ENCODE measurements at places on chromosomes 2 and 18.

DNA sequence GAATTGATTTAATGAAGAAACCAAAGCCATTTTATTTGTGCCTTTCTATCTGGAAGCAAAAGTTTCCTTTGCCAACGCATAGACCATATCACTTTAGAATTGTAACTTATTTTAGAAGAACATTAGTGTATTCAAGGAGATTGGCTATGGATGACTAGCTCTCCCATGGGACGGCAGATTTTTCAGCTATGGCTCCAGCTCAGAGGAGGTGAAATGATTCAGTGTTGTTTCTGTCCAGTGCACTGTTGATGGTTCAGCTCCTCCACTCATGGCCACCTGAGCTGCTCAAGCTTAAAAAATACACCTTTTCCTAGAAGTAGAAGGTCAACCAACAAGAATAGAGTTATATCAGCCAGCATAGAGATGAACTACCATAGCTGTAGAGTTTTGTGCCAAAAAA is 1597.5 kb upstream of the PIK3C3 start:
- no peak for DNase-seq

DNA sequence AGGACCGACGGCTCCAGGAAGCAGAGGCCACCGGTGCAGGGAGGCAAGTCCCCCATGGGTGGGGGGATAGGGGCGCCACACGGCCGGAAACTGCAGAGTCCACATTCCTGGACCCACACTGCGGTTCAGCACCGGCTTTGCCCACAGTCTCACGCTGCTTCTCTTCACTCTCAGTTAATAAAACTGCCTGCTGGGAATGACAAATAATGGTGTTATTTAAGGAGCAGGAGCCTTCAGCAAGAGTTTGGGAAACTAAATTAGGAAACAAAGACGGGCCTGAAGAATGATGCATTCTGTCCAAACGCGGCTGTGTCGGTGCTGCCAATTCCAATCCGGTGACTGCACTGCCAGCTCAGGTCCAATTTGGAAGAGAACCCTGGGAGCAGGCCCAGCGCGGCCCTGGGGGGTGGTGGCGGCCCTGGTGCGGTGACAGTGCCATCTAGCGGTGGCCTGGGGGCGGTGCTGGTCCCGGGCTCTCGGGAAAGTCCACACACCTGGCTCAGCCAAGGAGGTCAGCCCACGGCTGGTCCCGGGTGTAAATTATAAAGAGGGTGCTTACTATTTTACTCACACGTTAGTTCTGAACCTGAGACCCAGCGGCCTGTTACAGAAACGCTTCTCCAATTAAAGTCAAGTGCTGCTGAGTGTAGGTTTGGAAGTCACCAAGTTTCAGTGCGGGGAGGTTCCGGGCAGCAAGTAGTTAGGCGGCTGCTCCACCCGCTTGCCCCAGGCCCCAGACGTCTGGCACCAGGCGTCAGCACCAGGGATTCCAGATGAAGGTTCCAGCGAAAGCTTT is 73.1 kb upstream of the PXDN start:
- DNase-seq: peak; percentile 34

DNA sequence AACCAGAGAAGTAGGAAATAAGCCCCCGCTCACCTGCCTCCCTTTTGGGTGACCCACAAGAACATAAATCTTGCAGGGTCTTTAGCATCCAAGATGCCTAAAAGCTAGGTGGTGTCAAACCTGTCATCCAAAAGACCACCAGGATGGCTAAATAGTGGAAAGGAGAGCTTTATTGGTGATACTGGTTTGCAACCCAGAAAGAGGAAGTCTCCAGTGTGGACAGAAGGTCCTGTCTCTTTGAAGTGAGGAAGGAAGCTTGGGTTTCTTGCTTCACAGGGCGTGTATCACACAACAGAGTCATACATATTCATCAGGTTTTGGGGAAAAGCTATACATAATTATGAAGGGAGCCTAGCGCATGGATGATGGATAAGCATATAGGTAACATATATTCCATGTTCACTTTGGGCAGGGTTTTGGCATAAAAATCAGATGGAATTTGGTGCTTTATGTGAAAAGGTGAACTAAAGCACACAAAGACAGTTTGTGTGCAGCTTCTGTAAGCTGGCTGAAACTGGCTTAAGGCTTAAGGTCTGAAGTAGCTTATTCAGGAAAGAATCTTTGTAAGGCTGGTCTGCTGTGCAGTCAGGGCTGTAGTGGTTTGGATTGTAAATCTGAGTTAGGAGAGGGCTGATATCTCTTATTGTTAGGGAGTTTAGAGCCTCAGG is 102.2 kb upstream of the MSH2 start:
- no peak for DNase-seq

DNA sequence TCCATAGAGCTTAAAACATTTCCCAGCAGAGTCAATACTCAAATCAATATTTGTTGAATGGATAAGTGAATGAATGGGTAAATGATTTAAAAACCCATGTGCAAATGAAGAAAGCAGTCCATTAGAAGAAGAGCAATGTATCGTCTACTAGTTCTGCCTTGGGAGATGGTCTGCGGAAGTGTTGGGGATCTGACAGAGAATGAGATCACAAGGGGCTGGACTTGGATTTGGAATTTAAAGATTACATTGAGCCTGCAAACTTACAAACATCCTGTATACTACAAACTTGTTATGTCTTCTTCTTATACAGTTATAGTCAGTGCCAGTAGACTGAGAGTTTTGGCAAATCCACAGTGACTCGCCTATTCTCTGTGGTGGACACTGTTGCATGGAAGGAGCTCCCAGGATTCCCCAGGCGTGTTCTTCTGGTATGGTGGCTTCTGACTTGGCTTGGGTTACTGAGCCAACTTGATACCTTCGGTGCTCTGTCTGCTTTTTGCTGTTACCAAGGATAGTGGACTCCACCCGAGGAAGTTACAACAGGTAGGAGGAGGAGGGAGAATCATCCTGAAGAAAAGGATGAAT is 163.3 kb upstream of the SERPINE2 start:
- DNase-seq: no peak

DNA sequence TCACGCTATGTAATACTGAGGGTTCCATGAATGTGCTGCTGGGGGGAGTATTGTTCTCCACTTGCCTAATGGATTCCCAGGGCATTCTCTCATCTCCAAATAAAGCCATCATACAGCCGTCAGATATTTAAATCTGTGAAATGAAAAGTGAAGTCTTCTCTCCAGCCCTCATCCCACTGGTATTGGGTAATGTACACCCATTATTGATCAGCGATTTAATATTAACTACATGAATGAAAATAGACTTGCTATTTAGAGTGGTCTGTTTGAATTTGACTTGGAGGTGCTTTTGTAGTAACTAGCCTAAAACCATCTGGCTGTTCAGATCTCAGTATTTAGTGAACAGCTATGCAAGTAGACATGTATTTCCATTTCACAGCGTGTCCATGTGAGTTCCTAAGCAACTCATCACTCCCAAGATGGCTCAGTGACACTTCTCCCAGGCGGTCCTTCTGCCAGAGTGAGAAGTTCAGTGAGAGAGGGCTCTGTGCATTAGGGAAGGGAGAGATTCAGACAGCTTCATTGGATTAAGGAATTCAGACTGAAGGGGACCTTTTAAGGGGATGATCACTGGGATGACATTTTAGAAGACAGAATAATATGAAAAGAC is 140.7 kb downstream of the WDSUB1 start:
- no peak for DNase-seq

- DNase-seq: no peak
Measured at GRCh38 chr18:58645398-58645797, 16.5 kb upstream of the ALPK2 start.

- DNase-seq: no peak
Measured at GRCh38 chr2:144449028-144449406, 70.9 kb downstream of the ZEB2 start.

GRCh38 chr2:177666408-177666807 is 273.8 kb downstream of the AGPS start:
- no peak for DNase-seq

GRCh38 chr2:54329482-54330161 is 73.6 kb upstream of the TSPYL6 start:
- DNase-seq: no peak

GRCh38 chr2:172972005-172972619 is 103.5 kb upstream of the MAP3K20 start:
- DNase-seq: no peak

DNA sequence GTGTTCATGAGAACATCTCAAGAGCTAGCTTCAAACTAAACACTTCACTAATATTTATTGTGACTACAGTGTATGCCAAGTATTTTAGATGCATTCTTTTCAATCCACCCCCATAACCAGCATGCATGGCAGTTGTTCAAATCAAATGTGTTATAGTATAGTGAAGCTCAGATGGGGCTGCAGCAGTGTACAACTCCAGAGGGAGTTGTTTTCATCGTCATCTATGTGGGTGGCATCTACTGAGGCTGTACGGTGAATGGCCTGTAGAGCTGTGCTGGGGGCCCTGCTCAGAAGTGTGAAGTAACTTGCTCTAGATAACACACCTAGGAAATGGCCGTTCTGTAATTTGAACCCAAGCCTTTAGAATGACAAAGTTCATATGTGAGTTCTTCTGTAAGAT is 71.8 kb upstream of the LRATD1 start:
- no peak for DNase-seq

GRCh38 chr2:60880643-60881046 is 729 bp upstream of the REL start:
- no peak for DNase-seq

DNA sequence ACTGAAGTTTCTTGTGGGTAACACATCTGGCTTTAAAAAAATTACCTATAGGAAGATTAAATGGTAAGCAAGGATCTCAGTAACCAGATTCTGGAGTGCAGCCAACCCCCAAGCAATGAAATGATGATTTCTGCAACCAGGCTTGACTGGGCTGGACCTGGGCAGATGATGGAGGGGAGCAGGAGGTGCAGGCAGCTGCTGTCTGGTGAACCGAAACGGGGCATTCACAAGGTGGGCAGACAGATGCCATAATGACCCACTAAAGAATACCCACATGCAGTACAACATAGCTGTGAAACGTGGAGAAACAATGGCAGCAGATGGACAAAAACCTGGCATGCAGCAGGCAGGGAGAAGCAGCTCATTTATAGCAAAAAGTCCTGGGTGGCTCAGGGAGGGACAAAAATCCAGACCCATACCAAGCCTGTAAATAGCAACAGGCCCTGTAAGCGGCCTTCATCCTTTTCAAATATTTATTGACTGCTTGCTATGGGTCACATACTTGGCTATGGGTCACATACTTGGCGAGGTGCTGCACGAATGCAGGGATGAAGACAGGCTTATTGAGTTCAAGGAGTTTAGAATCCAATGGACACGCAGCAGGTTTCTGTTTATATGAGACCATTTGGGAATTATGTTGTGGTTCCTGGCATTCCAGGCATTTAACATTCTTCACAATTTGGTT is 244.7 kb downstream of the HRH4 start:
- DNase-seq: no peak
